ENCODE measurements at places on chromosomes 13 and 19. TPM values are rescaled to one million over a fixed set of nuclear protein-coding genes. Genes with fewer than 3 reads are reported as not detected.

Gene CGB7
- not detected for total RNA-seq

GRCh38 chr13:49303533-49304252 is 56.0 kb downstream of the CDADC1 start:
- no peak for DNase-seq

Gene CCL25
- total RNA-seq: not detected

Gene ANGPTL8
- 32.4 TPM for total RNA-seq

Gene NTN5
- total RNA-seq: not detected

Gene GFY
- not detected for total RNA-seq

DNA sequence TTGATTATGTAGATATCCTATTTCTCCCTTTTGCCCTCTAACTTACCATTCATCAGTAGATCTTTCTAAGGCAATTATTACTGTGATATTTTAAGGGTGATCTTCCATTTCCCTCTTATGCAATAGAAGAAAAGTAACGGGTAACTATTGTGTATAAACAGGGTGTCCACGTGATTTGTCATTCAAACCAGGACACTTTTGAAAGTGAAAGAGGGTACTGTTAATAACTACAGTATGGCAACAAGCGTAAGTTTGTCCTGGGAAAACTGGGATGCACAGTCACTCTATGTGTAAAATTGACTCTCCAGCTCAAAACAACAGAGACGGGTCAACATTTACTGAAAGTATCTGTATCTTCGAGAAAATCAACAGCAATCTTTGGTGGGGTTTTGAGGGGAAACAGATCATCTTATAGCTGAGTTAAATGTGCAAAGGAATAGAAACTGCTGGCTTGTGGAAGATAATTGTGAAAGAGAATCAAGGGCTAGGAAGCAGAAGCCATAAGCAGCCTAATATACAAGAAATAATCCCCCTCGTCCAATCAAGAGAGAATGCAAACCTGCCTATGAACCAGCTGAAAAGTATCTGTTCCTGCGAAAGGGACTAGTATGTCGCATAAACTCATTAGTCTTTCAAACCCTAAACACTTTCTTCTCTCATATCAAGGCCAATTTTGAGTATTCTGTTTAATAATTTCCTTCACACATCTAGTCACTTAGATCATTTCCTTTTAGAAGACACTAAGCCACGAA is 126.7 kb downstream of the FOXO1 start:
- no peak for DNase-seq

Gene BICRA
- 8.9 TPM for total RNA-seq

DNA sequence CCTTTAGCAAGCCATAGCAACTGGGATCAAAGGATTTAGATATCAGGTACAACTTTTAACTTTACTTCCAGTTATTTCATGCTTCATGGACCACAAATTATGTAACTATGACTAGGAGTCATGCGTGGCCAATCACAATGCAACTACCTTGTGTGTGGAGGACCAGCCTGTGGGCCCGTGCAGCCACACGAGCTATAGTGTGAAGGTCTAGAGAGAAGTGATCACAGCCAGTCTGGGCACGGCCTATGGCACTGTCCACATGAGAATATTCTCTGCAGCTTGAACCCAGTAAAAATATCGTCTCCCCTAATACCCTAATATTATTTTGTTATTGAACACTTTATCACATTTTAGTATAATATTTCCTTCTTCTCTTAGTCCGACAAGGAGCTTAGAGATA is 464.9 kb upstream of the MIR17HG start:
- no peak for DNase-seq

- no peak for DNase-seq
Measured at GRCh38 chr13:33212396-33212795, 73.2 kb downstream of the STARD13 start.

- DNase-seq: no peak
Measured at GRCh38 chr19:8251025-8251472, 41.9 kb downstream of the CERS4 start.

GRCh38 chr13:98741741-98742435 is 10.6 kb downstream of the SLC15A1 start:
- DNase-seq: no peak

Measured in liver (tissue), 10 donors.